ENCODE measurements at places on chromosomes 4 and X.
A peak's percentile ranks its signal among the peaks of the same experiment; 100 is the strongest.

GRCh38 chr4:79042079-79042674, 102.9 kb upstream of the PAQR3 start:
- peak; percentile 72 for DNase-seq

- peak; percentile 10 for DNase-seq
Measured at GRCh38 chrX:47802589-47802988, 34.1 kb upstream of the ZNF81 start.

- no peak for DNase-seq
Measured at GRCh38 chr4:37758226-37758625, 68.3 kb upstream of the PGM2 start.

DNA sequence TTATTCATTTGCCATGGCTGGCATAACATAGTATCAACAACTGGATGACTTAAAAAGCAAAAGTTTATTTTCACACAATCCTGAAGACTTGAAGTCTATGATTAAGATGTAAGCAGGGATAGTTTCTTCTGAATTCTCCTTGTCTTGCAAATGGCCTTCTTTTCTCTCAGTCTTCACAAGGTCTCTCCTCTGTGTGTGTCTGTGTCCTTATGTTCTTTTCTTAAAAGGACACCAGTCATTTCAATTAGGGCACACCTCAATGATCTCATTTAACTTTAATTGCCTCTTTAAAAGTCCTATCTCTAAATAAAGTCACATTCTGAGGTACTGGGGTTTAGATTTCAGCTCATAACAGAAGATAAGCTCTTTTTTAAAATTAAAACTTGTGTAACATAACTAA, 399.7 kb downstream of the PABPC4L start:
- DNase-seq: peak; percentile 13

GRCh38 chr4:165994701-165995100, 121.7 kb downstream of the TLL1 start:
- no peak for DNase-seq

- DNase-seq: no peak
Measured at GRCh38 chr4:94841864-94842221, 84.1 kb downstream of the BMPR1B start.

- no peak for DNase-seq
Measured at GRCh38 chr4:37970702-37971101, 10.5 kb downstream of the PTTG2 start.

DNA sequence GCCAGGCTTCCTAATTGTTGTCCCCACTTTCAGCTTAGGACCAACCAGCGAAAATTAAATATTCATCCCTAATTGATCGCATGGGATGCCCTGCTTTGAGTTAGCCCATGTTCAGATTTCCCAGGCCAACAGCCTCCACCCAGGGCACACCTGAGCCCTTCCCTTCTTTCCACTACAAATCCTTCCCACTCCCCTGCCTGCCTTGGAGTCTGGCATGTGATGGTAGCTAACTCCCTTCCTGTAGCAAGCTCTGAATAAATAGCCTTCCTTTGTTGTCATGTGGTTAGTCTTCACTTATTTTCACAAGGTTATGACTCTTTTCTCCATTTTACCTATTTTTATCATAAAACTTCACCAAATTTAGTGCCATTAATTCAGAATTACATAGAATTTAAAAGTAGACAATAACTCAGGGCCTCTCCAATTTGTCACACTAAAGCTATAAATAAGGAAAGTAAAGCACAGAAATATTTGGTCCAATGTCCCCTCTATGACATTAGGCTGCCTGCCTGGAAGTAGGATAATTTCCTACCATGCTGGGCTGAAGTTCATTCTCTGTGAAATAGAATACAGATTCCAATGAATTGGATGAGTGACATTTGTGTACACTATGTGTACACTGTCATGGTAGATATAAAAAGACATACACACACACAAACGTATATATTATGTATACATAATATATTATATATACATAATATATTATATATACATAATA, 166.4 kb upstream of the CPEB2 start:
- no peak for DNase-seq

- no peak for DNase-seq
Measured at GRCh38 chrX:22314692-22315091, 42.0 kb downstream of the CBLL2 start.

- DNase-seq: peak; percentile 48
Measured at GRCh38 chr4:104896660-104897645, 249.7 kb upstream of the TET2 start.

GRCh38 chr4:118716304-118716703, 31.1 kb downstream of the METTL14 start:
- no peak for DNase-seq

GRCh38 chr4:168634276-168634802, 137.5 kb downstream of the PALLD start:
- no peak for DNase-seq

DNA sequence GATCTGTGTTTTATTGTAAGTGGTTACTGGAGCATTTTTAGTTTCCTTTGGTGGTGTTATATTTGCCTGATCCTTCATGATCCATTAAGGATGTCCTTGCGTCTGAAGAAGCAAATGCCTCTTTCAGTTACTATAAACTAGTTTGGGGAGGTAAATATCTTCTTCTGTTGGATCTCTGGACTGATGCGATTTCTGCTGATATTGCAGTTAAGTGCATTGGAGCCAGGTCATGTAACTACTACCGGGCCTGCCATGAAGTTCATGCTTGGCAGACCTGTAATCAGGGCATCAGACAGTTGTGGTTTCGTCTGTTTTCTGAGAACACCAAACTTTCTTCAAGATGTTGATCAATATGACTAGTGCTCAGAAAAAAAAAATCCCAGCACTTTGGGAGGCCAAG, 22.9 kb downstream of the ZNF718 start:
- DNase-seq: no peak

DNA sequence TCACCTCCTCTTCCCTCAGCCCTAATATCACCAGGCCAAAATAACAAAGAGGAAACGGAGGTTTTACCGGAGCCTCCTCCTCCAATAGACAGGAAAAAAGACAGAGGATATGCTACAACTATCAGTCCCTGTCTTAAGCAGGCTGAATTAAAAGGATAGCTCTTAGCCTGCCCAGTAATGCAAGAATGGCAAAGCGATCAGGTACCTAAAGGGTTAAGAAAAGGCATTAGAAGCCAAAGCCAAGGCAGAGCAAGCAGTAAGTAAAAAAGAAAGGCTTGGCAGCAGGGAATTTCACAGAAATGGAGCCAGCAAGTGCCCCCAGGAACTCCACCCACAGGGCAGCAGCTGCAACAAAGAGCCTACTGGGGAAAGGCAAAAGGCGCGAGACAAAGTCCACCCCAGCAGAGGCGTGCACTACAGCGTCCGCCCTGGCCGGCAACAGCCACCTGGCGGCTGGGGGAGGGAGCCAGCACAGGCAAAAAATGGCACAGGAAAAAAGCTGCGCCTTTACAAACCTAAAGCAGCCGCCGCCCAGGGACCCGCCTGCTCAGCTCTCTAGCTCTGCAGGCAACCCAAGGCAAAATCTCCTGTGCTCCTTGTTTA, 220.6 kb upstream of the ZC4H2 start:
- no peak for DNase-seq

DNA sequence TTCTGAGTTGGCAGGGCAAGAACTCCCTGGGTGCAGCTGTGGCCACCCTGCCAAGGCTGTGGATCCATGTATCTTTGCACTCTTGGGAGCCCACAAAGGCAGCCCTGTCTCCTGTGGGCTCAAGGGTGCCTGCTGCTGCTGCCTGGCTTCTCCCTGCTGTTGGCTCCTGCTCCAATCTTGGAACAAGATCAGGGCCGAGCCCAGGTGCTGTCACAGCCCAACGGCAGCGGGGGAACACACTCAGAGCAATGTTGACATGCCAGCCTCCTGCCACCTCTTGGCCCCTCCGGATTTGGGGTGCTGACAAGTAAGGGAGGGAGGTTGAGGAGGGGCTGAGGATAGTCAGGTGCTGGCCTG, 57.9 kb downstream of the COX18 start:
- DNase-seq: no peak

DNA sequence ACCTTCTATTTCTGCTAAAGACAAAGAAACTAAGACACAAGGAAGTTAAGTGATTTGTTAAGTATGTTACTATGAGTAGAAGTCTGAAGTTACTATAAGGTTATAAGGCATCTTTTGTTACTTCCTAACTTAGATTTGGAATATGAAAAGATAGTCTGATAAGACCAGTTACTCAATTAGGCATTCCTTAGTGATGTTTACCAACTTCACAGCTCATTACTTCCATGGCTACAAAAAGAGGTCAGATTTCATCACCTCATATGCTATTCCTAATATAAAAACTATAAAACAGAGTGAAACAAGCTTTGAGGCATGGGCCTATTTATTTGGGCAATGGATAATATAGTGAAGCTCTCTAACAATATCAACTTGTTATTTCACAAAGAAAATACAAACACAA, 143.1 kb downstream of the TBCK start:
- DNase-seq: no peak

- peak; percentile 68 for DNase-seq
Measured at GRCh38 chrX:102659790-102660757, 8.8 kb downstream of the GPRASP1 start.

- no peak for DNase-seq
Measured at GRCh38 chrX:24860140-24860539, 155.6 kb downstream of the ARX start.

- DNase-seq: no peak
Measured at GRCh38 chr4:104490096-104490769, 4.5 kb downstream of the CXXC4 start.

- no peak for DNase-seq
Measured at GRCh38 chrX:69077895-69078455, 87.3 kb downstream of the PJA1 start.

- DNase-seq: no peak
Measured at GRCh38 chr4:176883681-176884418, 91.1 kb upstream of the VEGFC start.

- DNase-seq: no peak
Measured at GRCh38 chr4:136934601-136935000, 597.7 kb downstream of the PCDH18 start.

DNA sequence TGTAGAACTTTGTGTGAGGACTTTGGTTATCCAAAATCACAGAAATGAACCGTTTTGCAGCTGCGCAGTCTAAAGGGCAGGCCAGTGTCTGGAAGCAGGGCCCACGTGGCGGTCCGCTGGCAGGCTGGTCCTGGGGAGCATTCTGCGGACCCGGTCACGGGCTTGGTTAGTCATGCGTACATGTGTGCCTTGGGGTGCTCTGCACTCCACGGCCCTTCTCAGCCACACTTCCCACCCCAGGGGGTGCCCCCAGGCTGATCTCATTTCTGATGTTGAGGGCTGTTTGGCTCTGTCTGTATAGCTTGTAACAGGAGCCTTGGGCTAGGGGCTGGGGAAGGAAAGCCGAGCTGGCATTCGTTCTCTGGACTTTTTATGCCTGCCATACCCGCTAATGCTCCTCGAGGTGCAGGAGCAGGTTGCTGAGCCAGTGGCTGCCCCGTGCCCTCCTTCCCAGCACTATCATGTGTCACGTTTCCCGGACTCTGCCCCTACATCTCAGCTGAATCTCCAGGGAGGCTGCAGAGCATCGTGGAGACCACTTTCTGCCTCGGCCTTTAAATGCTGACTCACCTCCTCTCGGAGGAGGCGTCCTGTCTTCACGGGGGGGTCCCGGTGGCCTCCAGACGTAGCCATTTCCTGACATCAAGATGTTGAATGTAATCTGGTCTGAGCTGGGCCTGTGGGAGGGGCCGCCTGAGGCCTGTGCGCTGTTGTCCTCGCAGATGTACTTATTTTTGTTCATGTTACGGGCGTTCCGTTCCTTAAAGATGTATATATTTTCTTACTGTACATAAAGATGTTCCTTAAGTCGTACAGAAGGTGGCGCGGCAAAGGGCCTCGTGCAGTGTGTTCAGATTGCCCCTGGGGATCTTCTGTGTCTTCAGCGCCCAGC, 11.4 kb upstream of the TADA2B start:
- DNase-seq: no peak

DNA sequence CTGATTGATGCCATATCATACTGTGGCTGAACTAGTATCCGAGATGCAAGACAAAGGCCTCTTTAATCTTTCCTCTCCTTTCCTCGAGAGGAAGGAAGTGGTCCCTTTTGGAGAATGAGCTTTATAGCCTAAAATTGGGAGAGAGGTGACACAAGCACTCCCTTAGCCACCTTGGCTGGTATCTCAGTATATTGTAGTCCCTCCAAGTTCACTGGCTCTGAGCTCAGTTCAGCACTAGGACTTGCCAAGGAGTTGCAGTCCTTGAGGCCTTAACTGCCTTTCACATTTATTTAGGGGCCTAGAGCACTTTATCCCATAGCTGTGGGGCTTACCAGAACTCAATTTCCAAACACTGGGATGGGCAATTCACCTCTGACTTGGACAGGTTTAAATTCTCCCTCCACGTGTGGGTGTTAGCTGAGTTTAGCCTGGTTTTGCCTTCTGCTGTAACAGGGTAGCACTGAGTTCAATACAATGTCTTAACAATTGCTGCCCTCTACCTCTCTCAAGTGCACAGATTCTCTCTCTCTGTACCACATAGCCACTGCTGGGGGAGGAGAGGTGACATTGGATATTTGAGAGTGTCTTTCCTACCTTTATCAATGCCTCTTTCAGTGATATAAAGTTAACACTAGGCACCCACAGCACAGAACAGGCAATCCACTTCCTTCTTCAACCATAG, 216.4 kb downstream of the TECRL start:
- no peak for DNase-seq

- peak; percentile 7 for DNase-seq
Measured at GRCh38 chr4:33494150-33494549, 2750.2 kb downstream of the ARAP2 start.

DNA sequence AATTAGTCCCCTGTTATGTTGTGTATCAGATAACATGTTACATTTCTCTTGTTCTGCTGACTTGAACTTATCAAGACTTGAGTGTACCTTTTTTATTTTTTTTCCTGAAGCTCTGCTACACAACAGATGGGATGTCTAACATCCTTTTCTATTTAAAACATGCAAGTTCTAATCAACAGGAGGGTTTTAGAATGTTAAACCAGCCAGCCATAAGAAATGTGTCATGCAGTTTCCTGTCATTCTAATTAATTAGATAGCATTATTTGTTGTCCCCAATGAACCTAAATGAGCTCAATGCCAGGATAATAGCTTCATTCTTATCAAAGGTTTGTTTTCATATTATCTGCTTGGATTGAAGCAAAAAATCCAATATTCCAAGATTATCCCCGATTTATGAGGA, 958.2 kb downstream of the PCDH7 start:
- DNase-seq: no peak

DNA sequence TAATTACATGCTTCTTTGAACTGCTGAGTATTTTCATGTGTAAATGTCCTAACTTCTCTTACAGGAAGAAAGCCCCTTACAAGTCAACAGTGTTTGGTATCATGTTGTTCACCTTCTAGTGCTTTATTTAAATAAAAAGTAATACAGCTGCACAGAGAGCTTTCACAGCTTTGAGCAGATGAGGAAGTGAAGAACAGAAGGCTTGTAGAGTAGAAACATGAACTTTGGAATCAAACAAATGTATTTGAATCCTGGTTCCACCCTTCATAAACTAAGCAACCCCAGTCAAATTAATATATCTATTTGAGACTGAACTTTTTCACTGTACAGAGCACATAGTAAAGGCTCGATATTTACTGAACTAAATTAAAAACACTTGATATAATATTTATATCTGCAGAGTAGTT, 120.5 kb downstream of the CAMK2D start:
- no peak for DNase-seq
